ENCODE measurements at places on chromosomes 12 and 14. TPM values are rescaled to one million over a fixed set of nuclear protein-coding genes. Genes with fewer than 3 reads are reported as not detected.

DNA sequence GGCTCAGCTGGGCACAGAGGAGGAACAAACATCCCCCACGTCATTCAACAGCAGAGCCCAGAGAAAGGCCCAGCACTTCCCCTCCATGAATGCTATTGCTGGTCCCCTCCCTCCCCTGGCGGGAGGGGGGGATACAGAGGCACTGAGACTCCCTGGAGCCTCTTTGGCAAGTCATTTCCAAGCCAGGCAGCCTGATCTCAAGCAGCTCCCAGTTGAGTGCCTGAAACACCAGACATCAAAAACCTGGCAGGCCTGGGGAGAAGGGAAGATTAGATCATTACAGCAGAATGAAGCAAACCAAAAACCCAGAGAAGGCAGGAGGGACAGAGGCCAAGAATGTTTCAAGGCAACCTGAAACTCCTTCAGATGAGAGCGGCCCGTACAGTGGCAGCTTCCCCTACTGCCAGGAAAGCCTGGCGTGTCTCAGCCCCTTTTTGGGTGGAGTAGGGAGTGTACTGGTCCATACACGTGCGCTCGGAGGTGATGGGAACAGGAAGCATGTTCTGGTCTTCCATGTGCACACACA, 92.1 kb downstream of the LRRC74A start:
- DNase-seq, result no peak

The KRT2 gene
- not detected for total RNA-seq

- no peak for DNase-seq
Observed at GRCh38 chr14:104680806-104681688, 8.4 kb upstream of the INF2 start.

- no peak for DNase-seq
Observed at GRCh38 chr14:97634751-97635150, 837.6 kb downstream of the VRK1 start.

The CLEC4C gene
- not detected for total RNA-seq

- DNase-seq, result no peak
Observed at GRCh38 chr12:82407481-82407880, 49.2 kb downstream of the METTL25 start.

The IL31 gene
- total RNA-seq, result not detected

- no peak for DNase-seq
Observed at GRCh38 chr14:48274826-48275225, 599.4 kb upstream of the MDGA2 start.

The NKX2-1 gene
- total RNA-seq, result not detected

GRCh38 chr14:101957406-101958234, 6.8 kb upstream of the DYNC1H1 start:
- DNase-seq, result no peak

- no peak for DNase-seq
Observed at GRCh38 chr14:76260749-76261148, 109.0 kb downstream of the GPATCH2L start.

The RTL1 gene
- total RNA-seq, result not detected

The KRT82 gene
- not detected for total RNA-seq

DNA sequence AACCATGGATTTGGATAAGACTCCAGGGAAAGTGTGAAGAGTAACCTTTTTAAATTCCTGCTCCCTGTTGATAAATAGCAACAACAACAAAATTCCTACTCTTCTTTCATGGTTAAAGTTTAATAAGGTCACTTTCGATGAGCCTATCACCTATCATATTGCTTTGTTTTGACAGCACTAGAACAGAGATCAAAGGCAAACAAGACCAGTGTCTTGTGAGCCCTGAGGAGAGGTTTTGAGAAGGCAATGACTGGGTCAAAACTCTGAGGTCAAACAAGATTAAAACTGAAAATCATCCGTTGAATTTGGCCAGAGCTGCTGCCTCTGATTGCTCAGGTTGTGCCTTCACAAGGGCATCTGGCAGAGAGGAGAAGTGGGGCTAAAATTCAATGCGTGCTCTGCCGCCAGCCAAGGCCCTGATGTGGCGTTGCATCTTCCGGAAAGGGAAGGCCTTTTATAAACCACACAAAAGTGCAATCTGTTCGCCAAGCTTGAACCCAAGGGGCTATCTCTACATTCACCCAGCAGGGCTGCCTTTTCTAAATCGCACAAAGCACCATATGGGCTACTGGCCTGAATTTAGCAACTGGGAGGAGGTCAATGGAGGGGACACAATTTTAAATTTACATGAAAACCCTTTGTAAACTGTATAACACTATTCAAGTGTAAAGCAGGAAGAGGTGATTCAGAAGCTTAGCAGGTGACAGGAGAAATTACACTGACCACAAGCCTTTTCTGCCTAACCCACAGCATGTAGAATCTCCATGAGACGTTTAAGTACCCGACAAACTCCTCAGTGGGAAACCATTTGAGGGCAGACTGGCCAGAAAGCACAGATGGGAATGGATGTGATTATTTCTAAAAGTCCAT, 140.8 kb downstream of the DAD1 start:
- peak; percentile 70 for DNase-seq

The PLEK2 gene
- not detected for total RNA-seq

- no peak for DNase-seq
Observed at GRCh38 chr14:53924753-53925152, 31.9 kb downstream of the BMP4 start.

GRCh38 chr14:70576891-70577290, 23.6 kb downstream of the MED6 start:
- no peak for DNase-seq

The KLRC4 gene
- total RNA-seq, result 17.8 TPM

DNA sequence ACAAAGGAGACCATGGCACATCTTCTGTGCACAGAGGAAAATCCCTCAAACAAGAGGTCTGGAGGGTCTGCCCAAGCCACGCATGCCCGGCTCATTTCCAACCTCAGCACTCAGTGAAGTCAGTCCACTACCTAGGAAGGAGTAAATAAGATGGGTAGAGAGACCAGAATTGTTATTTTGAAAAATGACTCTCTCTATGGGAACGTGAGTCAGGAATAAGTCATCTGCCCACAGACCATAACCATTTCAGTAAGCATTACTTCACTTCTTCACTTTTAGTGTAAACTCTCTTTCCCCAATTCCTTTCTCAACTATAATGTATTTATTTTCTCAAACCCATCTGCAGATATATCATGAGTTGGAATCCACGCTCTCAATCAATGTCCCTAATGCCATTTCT, 1039.9 kb upstream of the USP15 start:
- no peak for DNase-seq

DNA sequence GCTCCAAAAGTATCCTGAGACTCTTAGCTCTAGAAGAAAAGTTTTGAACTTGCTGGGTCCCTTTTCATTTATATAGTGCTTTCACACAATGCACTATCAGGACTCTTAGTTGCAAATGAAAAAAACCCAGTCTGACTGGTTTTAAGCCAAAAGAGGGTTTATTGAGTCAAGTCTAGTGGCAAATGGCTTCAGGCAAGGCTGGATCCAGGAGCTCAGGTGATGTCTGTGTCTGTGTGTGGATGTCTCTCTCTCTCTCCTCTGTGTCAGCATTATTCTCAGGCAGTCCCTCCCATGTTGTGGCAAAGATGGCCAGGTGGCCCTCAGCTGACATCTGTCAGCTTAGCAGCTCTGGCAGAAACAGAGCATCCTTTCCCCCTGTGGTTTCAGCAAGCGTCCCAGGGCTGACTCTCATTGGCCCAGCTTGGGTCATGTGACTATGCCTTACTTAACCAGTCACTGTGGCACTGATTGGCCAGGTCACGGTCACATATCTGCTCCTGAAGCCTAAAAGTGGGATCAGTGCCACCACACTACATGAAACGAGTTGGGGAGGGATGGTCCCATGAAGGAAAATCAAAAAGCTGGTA, 6.2 kb downstream of the TMEM120B start:
- no peak for DNase-seq

GRCh38 chr12:132147423-132148367, 3.4 kb downstream of the NOC4L start:
- DNase-seq, result no peak

GRCh38 chr14:104171029-104171697, 32.8 kb downstream of the KIF26A start:
- DNase-seq, result no peak

The GALNT8 gene
- 0.50 TPM for total RNA-seq

- DNase-seq, result no peak
Observed at GRCh38 chr14:74977901-74978385, 22.5 kb upstream of the PGF start.

The RNASE2 gene
- not detected for total RNA-seq

GRCh38 chr12:64691795-64692583, 67.2 kb downstream of the GNS start:
- no peak for DNase-seq

DNA sequence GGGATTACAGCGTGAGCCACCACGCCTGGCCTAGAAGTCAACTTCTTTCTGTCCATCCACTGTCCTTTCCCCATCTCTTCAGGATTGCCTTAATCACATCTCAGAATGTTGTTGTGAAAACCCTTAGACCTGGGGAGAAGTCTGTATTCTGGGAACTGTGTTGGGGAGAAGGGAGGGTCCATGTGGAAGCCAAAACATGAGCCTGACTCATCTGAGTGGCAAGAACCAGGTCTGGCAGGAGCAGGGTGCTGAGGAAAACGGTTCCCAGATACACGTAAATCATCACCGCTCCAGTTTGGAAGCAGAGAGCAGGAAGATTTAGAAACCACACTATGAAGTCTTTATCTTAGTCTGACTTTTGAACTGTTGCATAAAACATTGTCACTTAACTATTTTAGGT, 245.6 kb upstream of the RGS6 start:
- no peak for DNase-seq

- DNase-seq, result no peak
Observed at GRCh38 chr12:67414011-67414715, 145.0 kb downstream of the CAND1 start.

GRCh38 chr12:91139286-91139685, 28.0 kb upstream of the LUM start:
- DNase-seq, result no peak

DNA sequence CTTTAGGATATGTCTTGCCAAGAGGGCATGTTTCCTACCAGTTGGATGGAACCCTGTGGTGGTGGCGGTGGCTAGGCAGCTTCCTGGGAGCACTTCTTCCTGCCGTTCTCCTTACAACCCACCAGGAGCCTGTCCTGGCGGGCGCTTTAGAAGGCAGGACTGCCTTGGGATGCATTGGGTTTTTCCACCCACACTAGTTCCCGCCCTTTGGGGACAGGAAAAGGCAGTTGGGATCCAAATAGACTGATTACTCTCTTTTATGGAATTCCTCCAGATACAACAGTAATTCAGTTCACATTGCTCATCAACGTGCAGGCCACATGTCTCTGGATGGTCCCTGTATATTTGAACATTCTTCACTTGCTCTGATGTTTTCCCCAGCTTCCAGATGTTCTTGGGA, 305.7 kb upstream of the SSTR1 start:
- no peak for DNase-seq

The MMP17 gene
- not detected for total RNA-seq

The APAF1 gene
- 25.9 TPM for total RNA-seq

DNA sequence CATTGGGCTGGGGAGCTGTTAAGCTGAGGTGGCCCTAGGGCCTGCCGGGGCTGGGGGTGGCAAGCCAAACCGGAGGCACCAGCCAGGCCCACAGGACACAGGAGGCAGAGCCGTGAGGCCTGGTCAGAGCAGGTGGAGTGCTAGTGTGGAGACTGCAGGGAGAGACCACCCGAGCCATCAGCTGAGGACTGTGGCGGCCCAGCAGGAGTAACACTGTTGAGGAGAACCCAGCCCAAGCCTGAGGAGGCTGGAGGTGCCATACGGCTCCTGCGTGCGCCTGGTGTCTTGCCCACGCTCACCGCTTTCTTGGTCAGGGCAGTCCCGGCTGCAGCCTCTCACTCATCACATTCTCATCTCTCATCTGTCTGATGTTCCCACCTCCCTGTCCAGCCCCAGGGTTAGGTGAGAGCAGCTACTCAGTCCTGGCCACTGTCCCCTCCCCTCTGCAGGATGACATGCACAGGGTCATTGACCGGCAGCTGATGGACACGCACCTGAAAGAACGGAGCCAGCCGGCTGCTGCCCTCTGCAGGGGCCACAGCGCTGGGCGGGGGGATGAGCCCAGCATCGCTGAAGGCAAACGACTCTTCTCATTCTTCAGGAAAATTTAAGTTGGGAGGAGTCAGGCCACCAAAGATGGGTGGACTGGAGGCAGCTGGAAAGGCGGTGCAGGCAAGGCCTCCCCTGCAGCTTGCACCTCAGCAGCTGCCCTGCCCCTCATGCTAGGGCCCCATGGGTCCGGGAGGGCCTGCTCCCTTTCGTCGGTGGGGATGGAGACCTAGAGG, 23.8 kb downstream of the RAB35 start:
- no peak for DNase-seq

DNA sequence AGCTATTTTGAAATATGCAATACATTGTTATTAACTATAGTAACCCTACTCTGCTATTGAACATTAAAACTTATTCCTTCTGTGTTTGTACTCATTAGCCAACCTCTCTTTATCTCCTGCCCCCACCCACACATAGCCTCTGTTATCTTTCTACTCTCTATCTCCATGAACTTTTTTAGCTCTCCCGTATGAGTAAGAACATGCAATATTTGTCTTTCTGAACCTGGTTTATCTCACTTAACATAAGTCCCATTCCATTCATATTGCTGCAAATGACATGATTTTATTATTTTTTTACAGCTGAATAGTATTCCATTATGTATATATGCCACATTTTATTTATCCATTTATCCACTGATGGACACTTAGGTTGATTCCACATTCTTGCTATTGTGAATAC, 79.0 kb upstream of the AMIGO2 start:
- DNase-seq, result no peak

All from natural killer cell treated with Interleukin-12 subunit alpha and Interleukin-12 subunit beta and Interleukin-15 and Interleukin-18, amount 100 ng/mL, for 72 hours (primary cell).